Erythroblast (primary cell): ENCODE measurements at places on chromosomes 5 and 9.

- no peak for DNase-seq
Observed at GRCh38 chr9:79801459-79801858, 229.7 kb downstream of the TLE4 start.

GRCh38 chr5:150394912-150395687 is 17.6 kb downstream of the CD74 start:
- DNase-seq, result no peak

DNA sequence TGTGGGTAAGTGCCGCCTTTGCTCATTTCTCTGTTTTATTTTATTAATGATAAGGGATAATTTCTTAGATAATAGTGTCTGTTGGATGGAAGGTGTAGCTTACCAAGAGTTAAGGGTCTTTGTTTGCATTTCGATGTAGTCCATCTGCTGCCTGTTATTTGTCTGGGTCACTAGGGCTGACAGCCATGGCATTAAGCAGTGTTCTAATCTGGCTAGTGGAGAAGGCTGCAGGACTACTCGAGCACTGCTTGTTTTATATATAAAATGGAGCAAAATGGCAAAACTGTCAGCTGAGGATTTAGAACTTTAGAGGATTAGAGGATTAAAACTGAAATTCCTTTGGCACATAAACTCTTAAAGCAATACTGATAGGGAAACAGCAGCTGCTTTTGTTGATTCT is 67.5 kb downstream of the C7 start:
- no peak for DNase-seq

GRCh38 chr5:127757576-127757975 is 54.4 kb downstream of the CCDC192 start:
- DNase-seq, result peak; percentile 1

GRCh38 chr5:60598424-60598823 is 101.5 kb downstream of the DEPDC1B start:
- no peak for DNase-seq

GRCh38 chr9:38389313-38389712 is 3.2 kb upstream of the ALDH1B1 start:
- no peak for DNase-seq

DNA sequence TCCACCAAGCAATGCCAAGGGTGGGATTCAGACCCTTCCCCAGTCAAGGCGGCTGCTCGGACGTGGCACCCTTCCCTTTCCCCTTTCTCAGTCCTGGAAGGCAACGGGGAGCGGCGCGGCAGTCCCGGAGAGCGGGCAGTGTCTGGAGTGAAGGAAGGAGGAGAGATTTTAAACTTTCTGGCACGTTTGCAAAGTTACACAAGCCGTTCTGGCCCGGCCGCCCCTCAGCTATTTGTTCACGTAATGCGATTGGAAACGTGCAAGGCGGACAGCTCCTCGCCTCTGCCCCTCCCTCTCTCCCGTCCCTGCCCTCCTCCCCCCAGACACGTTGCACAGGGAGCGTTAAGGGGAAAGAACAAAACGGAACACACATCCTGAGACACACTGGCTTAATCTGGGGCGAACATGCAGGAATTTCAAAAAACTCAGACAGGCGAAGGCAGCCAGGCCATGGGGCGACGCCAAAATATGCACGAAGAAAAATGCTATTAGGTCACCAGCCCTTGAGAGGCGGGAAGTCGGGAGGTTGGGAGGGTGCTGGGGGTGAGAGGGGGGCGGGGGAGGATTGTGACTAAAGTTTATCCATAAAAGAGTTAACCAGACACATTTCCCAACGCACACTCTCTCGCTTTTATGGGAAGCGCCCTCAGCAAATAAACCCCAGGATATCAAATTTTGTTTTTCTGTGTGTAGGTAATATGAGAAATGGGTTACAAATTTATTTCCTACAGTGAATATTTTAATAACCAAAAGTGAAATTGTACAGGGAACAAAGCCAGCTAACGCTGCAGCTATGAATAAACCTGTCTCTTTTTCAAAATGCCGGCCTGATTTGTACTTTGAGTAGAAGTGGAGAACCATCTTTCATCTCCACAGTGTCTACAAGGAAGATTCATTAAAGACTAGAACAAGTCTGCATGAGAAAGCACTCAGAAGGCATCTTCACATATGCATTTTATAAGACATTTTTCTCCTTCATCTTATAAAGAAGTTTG is at the start of gene LOX:
Gene LOX, minus strand, starts transcription at position 144 of the 995 bp plus-strand sequence. CDS start 274 bp downstream, outside the sequence.
- DNase-seq, result peak; percentile 32

- no peak for DNase-seq
Observed at GRCh38 chr9:133321411-133321935, 14.5 kb downstream of the SURF6 start.

- DNase-seq, result peak; percentile 28
Observed at GRCh38 chr5:170293273-170293672, 4.3 kb downstream of the LCP2 start.

- no peak for DNase-seq
Observed at GRCh38 chr5:160956051-160956450, 104.0 kb upstream of the ATP10B start.

DNA sequence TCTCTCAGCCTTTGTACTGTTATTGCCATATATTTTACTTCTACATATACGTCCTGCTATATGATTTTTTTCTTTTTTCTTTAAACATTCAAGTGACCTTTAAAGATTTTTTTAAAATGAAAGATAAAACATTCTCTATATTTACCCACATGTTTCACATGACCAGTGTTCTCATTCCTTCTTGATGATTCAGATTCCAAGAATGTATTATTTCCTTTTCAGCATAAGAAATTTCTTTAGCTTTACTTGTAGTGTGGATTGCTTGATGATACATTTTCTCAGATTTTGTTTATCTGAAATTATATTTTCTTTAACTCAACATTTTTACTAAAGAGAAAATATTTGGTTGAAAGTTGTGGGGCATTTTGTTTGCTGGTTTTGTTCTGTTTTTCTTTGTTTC is 792.1 kb downstream of the BRINP1 start:
- DNase-seq, result no peak

DNA sequence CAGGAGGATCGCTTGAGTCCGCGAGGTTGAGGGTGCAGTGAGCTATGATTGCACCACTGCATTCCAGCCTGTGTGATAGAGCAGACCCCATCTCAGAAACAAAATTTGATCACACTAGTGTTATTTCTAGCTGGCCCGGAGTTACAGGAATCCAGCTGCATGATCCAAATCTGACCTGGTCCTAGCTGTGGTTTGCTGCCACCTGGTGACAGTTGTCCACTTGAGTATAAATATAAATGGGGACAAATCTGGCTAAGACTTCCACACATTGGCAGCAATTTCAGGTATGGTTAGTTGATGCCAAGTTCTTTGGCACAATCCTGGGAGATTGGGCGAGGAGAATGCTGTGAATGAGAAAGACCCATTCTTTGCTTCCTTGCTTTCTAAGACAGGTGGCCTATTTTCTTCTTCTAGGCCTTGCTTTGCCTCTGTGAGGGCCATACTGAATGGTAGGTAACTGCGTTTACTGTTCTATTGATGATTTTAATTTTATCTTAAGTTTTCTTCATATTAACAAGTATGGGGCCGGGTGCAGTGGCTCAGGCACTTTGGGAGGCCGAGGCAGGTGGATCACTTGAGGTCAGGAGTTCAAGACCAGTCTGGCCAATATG is 35.4 kb downstream of the UBE2R2 start:
- peak; percentile 83 for DNase-seq

DNA sequence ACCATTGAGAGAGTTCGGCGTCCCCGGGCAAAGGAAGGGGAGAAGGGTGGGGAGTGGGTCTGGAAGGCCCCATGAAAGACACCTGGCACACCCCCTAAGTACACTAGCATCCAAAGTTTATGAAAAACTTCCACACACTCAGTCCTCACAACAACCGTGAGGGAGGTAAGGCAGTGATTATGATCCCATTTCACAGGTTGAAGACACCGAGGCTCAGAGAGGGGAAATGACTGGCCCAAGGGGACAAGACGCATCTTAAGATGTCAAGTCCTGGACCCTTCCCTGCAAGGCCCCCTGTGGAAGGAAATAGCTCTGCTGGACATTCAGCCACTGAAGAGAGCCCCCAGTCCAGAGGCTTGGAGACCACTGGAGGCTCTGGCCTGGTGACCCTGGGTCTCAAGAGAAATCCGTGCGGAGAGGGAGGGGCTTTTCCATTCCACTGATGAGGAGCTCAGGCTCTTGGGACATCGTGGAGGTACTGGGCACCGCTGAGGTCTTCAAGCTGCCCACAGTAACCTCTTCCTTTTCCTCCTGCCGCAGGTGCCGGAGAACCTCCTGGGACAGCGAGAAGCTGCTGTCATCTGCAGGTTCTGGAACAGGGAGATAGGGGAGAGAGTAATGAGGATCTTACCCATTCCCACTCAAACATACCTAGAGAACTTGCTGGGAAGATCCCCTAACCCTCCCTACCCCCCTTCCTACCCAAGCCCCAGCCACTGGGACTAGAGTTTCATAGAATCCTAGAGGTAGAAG is 5.2 kb downstream of the SMIM33 start:
- DNase-seq, result no peak

GRCh38 chr9:134897584-134898170 is 17.1 kb downstream of the FCN2 start:
- no peak for DNase-seq

- no peak for DNase-seq
Observed at GRCh38 chr9:34446951-34447350, 11.4 kb downstream of the FAM219A start.

DNA sequence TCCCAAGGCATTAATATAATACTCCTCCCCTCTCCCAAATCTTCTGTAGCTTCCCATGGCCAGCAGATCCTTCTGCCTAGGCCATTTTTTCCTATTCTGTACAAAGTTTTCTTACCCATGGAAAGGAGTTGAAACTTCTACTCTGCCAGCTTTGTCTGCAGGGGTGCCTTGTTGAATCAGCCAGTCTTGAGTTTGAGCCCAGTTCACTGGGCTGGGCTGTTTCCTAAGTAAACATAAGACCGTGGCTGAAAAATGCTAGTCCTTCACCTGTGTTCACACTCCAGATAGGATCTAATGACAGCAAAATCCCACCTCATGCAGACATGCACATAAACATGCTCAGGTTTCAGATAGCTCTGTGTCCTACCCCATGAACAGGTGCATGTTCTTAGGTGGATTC is 10.4 kb downstream of the TEX48 start:
- no peak for DNase-seq

DNA sequence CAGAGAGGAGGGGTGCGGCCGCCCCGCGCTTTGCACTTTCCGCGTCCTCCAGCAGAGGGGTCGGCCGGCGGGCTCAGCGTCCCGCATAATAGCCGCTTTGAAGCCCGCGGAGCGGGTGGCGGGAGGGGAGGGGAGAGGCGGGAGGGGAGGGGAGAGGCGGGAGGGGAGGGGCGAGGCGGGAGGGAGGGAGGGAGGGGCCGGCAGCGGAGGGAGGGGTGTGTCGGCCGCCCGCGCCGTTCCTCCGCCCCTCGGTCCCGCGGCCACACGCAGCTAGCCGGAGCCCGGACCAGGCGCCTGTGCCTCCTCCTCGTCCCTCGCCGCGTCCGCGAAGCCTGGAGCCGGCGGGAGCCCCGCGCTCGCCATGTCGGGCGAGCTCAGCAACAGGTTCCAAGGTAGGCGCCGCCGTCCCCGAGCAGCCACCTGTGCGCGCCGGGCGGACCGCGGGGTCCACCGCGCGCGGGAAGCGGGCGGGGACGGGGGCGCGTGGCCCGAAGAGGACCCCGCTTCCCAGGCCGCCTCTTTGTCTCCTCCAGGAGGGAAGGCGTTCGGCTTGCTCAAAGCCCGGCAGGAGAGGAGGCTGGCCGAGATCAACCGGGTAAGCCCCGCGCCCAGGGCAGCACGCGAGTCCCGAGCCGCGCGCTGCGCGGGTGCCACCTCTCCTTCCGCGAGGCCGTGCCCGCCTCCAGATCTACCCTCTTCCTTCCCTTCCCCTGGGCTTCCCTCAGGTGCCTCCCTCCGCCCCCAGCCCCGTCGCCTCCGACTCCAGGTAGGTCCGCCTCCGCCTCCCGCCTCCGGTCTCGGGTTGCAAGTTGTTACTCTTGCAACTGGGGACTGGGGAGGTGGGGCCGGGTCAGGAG is at the start of gene AIF1L:
Gene AIF1L, plus strand, starts transcription at position 263 of the 857 bp plus-strand sequence. Its CDS starts 99 bp downstream, at position 362.
- DNase-seq, result peak; percentile 47

DNA sequence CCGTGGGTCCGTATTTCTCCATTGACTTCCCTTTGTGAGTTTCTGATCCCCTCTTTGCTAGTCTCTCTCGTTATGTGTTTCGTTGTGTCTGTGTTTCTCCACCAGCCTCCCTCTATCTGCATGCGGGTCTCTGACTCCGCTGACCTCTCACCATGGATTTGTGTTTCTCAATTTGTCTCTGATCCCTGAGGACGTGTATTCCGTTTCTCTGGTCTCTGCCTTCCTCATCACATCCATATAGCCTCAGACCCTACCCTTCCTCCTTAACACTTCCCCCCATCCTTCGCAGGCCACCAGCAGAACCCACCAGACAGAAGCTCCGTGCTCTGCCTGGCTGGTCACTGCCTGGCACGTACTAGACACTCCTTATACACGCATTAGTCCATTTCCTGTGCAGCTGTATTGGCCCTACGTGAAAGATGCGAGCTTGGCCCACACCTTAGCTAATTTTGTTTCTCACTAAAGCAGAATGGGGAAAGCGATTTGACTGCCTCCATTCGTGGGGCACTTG is 631 bp downstream of the B4GALT7 start:
- no peak for DNase-seq

DNA sequence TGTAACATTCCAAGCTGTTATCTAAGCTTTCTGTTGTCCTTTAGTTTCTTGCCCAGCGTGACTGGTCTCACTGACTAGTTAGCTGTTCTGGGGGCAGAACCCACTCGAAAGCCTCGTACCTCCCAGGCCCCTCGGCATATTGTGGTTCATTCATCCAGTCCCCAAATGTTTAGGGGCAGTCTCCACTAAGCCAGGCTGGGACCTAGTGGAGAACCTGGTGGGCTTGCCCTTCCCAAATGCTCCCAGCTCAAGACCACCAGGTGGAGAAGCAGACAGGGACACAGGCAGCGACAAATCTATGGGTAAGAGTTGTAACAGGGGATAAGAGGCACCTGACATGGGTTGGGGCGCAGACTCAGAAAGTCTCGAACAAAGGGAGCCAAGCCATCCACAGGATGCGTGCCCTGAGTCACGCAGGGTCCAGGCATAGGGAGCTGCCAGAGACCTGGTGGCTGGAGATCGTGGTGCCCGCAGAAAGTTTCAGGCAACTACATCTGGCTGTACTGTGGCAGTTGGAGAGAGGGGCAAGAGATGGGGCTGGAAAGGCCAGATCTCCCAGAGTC is 851 bp upstream of the EEIG1 start:
- no peak for DNase-seq

- DNase-seq, result no peak
Observed at GRCh38 chr5:68086857-68087256, 128.7 kb upstream of the PIK3R1 start.

- DNase-seq, result peak; percentile 47
Observed at GRCh38 chr9:129889941-129890717, 54.9 kb downstream of the USP20 start.

DNA sequence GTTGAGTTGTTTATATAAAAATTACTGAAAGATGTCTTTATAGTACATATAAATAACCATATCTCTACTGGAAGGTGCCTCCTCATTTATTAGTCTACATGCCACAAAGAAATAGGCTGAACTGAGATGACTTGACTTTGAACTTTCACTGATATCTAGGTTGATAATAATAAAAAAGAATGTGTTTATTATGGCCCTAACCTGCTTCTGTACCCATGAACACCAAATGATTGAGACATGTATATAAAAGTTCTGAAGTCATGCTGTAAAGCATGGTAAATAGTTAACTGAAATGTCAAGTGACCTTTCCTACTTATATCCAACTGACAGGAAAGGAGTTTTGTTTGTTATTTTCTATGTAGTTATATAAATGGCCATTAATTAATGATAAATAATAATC is 33.2 kb upstream of the GRAMD2B start:
- no peak for DNase-seq
